ENCODE measurements at places on chromosomes 2 and 18.

GRCh38 chr18:3827236-3827845 lies 377.4 kb downstream of the TGIF1 start:
- DNase-seq: no peak

GRCh38 chr2:71901466-71901865 lies 246.2 kb downstream of the CYP26B1 start:
- DNase-seq: no peak

DNA sequence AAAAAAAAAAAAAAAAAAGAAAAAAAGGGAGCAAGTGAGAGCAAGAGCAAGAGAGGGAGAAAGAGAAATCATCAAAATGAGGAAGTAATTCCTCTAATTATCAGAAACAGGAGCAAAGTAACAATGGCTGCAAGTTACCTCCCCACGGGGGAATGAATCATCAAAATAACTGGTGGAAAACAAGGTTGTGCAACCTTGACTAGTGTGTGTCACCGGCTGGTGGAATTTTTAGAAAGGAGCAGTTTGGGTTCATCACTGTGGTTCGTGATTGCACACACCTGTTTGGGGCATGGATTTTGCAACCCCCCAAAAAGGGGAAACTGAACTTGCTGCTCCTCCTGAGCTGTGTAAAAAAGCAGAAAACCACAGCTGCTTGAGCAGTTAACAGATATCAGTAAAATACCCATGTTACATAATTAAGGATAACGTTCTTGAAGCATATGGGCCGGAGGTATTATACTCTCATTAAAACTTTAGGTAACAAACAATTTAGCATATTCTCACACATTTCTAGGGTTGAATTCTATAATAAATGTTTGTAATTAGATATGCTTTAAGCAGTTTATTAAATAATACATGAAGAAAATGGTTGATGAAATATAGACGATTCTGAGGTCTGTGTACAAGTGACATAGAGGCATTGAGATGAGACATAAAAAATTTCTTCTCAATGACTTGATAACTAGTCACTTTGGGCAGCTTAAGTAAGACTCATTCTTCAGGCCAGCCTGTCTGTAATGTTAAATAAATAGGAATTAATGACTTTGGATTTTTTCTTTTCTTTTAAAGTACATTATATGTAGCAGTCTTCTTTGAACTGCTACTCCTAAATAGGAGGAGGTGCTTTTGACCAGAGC lies 184.2 kb upstream of the ZEB2 start:
- DNase-seq: no peak

- DNase-seq: no peak
These were observed 142.0 kb upstream of the SPOPL start for GRCh38 chr2:138359532-138359931.

DNA sequence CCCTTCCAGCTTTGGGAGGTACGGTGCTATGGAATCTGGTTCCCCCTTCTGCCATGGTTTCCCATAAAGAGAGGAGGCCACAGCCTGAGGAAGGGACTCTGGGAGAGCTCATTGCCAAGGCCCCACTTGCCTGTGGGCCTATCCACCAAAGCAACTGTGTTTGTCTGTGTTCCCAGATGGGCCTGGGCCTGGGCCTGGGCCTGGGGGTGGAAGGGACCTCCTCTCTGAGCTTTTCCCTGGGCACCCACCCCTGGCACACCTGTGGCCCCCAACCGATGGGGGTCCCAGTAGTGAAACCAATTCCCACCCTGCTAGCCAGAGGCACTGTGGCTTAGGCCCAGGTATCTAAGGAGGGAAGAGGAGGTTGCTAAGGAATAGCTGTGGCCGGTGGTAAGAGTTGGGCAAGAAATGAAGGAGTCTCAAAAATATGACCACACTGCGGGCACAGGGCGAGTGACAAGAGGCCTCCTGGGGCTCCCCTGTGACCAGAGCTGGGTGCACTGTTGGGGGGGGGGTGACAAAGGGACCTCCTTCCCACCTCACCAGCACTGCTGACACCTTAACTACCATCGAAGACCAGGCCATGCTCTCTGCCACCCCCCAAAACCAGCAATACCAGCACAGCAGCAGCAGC lies 4.9 kb upstream of the DUSP2 start:
- DNase-seq: no peak

- DNase-seq: no peak
These were observed 83.9 kb upstream of the PKDCC start for GRCh38 chr2:41963661-41964525.

DNA sequence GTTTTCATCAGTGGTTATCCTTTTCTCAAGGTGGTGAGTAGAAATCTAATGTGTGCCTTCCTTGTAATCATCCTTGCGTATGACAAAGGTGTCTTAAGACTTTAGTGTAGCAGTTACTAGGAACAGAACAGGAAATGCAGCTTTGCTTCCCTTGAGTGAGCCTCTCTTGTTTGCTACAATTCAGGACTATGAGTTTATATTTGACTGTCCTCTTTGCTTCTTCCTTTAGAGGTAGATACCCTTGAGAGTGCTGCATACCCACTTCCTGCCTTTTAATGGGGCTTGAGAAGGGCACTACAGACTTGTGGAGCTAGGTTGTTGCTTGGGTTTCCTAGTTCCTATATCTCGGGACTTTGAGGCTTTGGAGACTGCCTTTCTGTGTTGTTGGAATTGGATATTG lies 3.8 kb downstream of the KCNJ13 start:
- no peak for DNase-seq

- DNase-seq: no peak
These were observed 47.2 kb downstream of the SLC14A2 start for GRCh38 chr18:45662468-45662867.

- DNase-seq: no peak
These were observed 671.5 kb upstream of the SLC8A1 start for GRCh38 chr2:41123341-41123740.

- no peak for DNase-seq
These were observed 23.7 kb downstream of the EFEMP1 start for GRCh38 chr2:55899881-55900280.
